Activated CD4-positive, CD25-positive, alpha-beta regulatory T cell treated with anti-CD3 and anti-CD28 coated beads, Interleukin-2, amount 50 U/mL, for 24 hours (primary cell): ENCODE measurements at places on chromosomes 11 and 22.

DNA sequence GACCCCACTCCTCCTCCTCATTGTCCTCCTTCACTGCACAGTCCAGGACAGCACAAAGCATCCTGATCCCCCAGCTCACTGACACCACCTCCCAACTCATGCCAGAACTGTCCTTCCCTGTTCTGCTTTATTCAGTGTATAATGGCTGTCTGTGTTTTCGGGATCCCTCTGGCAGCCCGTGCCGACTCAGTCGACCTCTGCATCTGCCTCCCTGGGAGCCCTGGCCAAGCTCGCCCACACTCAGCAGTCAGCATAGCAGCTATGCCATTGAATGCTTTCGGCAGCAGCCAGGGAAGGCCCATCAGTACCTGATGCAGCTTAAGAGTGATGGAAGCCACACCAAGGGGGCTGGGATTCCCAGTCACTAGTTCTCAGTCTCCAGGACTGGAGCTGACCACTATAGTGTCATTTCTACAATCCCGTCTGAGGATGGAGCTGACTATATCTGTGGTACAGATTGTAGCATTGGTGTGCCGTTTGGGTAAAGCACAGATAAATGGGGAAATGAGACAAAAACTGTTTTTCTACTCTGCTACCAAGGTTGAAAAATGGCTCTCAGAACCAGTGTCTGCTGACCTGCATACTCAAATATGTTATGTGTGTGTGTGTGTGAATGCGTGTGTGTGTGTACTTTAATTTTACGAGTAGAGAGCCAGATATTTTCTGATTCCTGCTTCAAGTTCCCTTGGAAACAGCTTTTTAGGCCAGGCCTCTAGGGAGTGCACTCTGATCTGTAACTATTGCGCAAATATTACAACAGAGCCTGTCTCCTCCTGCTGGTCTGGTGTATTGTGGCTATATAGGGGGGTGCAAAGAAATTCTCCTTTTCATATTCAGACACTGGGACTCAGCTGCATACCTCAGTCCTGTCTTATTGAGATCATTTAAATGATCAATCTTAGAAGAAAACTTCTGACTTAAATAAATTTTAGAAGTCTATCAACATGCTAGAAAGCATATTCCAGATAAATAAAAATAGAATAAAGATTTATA is 78.8 kb upstream of the TOP3B start:
- ATAC-seq, result no peak

GRCh38 chr11:6608011-6608410 is 4.0 kb downstream of the TAF10 start:
- ATAC-seq, result no peak

GRCh38 chr11:124536520-124536919 is 6.9 kb downstream of the OR8B12 start:
- ATAC-seq, result no peak

DNA sequence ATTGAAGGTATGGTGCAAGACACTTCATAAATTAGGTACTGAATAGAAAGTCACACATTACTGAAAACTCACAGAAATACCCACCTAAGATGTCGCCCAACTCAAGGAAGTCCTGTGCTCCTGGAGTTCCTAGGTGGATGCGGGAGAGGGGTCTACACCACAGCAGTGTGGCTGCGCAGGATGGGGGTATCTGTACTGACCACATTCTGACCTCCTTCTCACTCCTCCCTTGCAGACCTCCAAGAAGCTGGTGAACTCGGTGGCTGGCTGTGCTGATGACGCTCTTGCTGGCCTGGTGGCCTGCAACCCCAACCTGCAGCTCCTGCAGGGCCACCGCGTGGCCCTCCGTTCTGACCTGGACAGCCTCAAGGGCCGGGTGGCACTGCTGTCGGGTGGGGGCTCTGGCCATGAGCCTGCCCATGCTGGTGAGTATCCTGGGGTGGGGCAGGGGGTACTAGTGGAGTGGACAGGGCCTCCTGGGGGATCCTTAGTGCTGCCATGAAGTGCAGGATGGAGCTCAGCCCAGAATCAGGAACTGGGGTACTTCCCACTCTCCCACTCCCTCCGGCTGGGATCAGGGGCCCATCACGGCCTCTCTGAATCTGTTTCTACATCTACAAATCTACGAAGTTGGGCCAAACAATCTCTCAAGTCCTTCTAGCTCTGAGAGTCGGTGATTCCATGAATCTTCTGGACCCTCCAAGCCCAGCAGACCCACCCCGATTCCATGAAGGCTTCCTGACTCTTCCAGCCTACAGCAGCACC is 4.9 kb downstream of the TKFC start:
- ATAC-seq, result no peak

DNA sequence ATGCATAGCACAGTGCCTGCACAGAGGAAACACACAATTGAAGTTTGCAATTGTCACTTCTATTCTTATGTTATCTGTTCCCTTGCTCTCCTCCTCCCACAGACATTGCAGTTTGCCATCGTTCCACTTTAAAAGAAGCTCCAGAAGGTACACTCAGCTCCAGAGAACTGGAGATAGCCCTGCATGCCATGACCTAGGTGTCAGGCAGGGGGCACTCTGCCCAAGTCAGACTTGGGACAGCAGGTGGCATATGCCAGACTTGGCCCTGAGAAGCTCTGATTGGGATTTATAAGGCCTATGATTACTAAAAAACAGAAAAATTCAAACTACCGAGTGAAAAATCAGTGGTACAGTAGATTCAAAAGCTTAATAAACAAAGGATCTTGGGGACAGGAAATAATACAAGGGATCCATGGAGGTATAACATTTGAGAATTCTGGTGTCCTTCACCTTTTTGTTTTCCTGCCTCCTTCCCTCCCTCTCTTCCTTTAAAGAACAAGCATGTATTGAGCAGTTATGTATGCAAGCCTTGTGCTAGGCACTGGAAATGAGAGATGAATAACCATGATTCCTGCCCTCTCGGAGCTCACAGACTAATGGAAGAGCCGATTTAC is 40.0 kb downstream of the TENM4 start:
- no peak for ATAC-seq

GRCh38 chr11:133794205-133794604 is 51.1 kb downstream of the SPATA19 start:
- no peak for ATAC-seq
